ENCODE measurements at places on chromosomes 12 and 14.
A peak's percentile ranks its signal among the peaks of the same experiment; 100 is the strongest.

DNA sequence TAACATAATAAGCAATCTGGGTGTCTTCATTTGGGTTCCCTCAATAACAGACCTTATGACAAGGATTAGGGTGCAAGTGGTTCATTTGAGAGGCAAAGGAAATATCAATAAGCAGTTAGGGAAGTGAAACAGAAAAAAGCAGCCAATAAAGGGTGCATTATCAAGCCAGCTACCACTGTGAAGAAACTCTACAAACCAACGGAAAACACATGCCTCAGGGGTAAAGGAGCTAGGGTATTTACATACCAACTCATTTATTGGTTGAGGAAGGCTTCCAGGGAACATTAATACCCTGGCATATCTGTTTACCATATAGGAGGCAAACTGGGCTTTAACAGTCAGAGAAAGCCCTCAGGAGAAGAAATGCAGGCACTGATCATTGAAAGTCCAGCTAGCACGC lies 22.7 kb upstream of the IFNG-AS1 start:
- DNase-seq, result peak; percentile 18

- no peak for DNase-seq
Observed at GRCh38 chr12:49903700-49904423, at the start of gene FAIM2. Gene FAIM2 (minus strand): TSS chr12:49903900. CDS start chr12:49903792, 108 bp downstream.

GRCh38 chr12:5076761-5077160 lies 33.1 kb downstream of the KCNA5 start:
- DNase-seq, result no peak

DNA sequence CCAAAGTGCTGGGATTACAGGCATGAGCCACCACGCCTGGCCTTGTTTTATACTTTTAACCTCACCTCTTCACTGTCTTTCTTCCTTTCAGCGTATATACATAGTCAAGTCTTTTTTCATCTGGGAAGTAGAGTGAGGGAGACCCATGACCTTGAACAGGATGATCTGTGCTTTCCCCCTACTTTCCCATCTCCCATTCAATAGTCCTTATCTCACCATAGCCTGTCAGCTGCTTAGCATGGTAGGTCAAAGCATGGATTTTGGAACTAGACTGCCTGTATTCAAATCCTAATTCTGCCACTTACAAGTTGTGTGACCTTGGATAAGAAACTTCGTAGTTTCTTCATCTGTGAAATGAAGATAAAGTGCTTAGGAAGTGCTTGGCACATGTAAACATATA lies 96.4 kb upstream of the MON2 start:
- DNase-seq, result no peak

- no peak for DNase-seq
Observed at GRCh38 chr14:90499121-90499520, 102.3 kb downstream of the CALM1 start.

- DNase-seq, result peak; percentile 55
Observed at GRCh38 chr12:57127726-57128518, at the start of gene LRP1. Gene LRP1 (plus strand): TSS chr12:57128483. CDS start chr12:57128965, 482 bp downstream.

DNA sequence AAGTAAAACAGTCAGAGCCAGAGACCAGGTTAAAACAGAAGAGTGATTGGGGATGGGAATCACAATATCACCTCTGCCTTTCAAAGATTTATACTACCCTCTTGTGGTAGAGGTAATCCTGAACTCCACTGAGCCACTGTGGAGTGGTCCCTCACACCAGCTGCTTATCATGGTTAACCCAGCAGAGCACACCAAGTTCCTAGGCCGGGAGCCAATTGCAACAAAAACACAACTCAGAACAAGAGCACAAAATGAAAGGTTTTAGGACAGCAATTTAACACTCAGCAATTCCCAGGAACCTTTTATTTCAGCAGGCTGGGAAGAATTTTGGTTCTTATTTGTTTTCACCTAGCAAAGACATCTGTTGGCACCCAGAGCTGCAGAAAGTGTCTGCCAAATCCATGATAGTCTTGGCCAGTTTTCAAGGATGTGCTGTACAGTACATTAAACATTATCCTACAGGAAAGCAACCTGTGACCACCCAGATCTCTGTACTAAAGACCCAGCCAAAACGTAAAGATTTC lies 220.5 kb upstream of the ATXN7L3B start:
- DNase-seq, result peak; percentile 4

Data from GM12865 (cell line).